Effector memory CD8-positive, alpha-beta T cell (primary cell): ENCODE measurements at places on chromosomes 3 and 15.

GRCh38 chr3:186361762-186362536 is at the start of gene DGKG:
TSS of gene DGKG (minus strand) at chr3:186362234. CDS start at chr3:186320459, 41,775 bp downstream.
- no peak for DNase-seq

- peak; percentile 79 for DNase-seq
Measured at GRCh38 chr3:128095222-128095703, 28.3 kb downstream of the RUVBL1 start.

DNA sequence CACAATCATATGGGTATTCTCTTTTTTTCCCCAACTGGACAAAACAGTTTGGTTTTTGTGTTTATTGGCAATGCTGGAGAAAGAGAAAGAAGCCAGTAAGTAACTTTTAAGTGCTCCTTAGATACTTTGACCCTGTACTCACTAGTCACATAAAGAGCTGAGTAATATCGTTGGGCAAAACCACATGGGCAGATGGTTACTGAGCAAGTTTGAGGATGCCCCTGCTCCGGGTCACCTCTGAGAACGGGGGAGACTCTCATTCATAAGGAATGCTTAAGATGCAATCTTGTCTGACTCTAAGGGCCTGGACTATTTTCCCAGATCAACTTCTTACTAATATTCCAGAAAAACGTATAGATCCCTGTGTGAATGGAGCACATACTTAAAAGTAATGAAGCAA is 106.4 kb upstream of the SLC2A2 start:
- DNase-seq: no peak

- DNase-seq: no peak
Measured at GRCh38 chr3:56796996-56797395, 4.8 kb downstream of the ARHGEF3 start.

DNA sequence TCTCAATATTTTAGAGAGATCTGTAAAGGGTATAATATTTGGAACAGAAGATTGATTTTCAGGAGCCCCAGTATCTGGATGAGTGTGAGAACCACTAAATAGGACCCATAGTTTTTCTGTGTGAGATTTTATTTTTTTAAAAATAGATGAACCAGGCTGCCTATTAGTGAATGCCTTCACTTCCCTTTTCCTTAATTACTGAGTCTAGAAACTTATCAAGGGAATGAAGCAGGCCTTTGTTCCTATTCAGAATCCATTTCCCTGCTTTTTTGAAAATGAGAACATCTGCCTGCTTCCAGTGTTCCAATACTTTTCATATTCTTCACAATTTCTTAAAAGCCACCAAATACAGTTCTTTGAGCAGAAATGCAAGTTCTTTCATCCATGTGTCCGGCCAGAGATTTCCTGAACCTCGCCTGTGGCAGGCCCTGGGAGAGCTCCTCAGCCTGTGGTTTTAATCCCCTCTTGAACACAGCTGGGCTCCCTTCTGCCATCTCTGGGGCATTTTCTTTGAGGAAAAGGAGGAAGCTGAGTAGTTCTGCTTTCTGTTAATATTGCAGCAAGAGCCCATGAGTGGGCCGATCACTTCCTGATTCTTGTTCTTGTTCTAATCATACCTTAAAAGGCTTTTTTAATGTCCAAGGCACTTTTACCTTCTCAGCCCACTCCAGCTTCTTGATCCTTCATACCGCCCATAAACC is 4.7 kb downstream of the EHD4 start:
- DNase-seq: no peak

DNA sequence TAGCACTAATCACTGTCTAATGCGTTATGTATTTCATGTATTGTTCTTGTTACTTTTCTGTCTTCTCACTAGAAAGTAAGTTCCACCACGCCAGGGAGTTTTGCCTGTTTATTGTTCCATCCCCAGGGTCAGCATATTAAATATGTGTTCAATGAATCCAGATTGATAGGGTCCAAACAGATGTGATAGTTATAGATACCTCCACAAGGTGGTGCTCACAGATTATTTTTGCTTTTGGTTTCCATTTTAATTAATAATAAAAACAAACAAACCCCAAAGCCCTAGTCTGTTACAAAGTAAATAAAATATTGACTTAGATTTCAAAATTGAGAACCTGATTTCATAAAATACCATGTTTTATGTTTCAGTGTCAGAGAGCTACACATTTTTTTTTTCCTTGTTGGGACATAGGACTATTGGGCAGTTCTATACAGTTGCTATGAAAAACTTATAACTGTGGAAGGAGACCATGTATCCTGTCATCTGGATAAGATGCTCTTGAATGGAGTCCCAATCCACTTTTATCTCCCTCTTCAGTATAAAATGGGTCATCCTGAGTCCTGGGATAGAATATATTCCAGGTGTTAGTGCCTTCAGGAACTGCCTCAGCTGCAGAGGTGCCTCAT is 12.4 kb downstream of the OTOL1 start:
- no peak for DNase-seq

- DNase-seq: no peak
Measured at GRCh38 chr15:81161160-81161673, 27.1 kb downstream of the CFAP161 start.

DNA sequence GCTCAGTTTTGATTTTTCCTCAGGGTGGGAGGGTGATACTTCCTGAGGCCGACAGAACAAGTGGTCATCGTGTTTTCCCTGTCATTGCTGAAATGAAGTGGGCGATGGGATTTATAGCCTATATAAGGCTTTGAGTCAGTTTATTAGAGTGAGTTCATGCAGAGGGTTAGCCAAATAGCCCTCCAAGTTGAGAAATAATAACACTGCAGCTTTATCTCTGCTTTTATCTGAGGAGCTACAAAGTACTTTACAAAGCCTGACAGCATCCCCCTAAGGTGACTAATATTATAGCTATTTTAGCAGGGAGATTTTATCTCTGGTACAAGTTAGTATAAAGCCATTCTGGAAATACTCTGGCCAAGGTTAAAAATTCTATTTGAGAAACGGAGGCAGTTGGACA is 389.6 kb downstream of the MFSD1 start:
- DNase-seq: no peak

DNA sequence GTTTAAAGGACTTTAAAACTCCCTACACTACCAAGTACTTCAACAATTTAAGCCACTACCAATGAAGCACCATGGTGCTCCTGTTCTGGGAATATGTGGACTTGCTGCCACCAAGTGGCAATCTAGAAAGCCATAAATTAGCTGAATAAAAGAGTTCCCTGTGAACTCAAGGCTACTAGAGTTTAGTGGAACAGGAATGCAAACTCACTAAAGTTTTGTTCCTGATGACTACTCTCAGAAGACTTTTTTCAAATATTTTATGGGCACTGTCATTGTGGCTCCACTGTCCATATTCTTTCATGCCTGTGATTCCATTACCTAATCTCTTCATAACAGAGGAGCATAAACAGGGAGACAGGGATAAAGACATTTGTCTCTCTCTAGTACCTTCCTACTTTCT is 63.9 kb downstream of the TMCC1 start:
- DNase-seq: peak; percentile 25

DNA sequence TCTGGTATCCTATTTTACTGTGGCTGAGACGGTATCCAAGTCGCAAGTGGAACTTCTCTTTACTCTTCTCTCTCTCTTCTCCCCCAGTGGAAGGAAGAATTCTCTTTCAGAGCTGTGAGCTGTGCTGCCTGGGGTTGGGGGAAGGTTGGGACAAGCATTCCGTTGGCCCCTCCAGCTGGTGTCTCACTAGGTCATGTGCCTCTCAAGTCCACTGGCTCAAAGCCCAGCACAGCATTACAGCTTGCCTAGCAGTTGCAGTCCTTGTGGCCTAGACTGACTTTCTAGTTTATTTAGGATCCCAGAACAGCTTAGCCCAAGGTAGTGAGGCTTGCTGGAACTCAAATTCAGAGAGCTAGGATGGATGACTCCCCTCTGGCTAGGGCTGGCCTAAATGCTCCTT is 76.1 kb upstream of the SPATA16 start:
- no peak for DNase-seq

- no peak for DNase-seq
Measured at GRCh38 chr15:68506071-68506470, 72.7 kb upstream of the CORO2B start.
